ENCODE measurements at places on chromosomes 7 and 10. TPM values are rescaled to one million over a fixed set of nuclear protein-coding genes. Genes with fewer than 3 reads are reported as not detected.

DNA sequence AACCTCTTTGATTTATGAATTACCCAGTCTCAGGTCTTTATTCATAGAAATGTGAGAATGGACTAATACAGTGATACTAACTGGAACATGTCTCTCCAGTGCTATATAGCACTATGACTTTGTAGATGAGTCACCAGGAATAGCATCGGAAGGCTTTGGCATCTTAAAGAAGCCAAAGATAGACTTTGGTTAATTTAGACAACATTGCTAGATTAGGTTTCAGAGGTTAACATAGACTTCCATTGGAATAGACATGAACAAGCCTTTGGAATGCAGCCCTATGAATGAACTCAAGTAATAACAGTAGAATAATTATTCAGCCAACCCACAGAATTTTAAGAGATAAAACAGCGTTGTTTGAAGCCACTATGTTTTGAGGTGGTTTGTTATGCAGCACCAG, 169.2 kb downstream of the HGF start:
- DNase-seq: no peak

DNA sequence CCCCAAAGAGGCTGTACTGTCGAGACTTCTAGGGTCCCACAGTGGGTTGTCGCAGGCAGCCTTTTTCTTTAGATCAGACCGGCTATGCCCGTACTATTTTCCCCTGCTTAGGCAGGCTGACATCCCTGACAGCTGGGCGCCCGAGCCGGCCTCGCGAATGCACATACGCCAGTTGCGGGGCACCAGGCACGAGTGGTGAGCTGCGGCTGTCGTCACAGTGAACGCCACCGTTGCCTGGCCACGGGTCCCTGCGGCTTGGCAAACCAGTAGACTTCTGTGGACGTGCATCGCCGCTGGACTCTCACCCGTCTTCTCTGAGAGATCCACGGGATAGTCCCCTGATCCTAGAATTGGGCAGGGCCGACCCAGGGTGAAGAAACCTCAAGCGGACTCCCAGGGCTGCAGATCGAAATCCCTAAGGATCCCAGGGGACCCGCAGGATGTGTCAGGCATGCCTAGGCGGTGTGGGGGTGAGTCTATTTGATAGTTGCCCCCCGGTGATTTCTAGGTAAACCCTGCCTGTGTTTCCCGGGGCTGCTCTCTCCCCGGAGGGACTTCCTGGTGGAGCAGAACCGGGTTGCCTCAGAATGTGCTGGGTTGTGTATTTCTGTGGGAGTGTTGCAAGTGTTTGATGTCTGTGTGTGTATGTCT, 33.0 kb upstream of the ZNF273 start:
- DNase-seq: no peak

DNA sequence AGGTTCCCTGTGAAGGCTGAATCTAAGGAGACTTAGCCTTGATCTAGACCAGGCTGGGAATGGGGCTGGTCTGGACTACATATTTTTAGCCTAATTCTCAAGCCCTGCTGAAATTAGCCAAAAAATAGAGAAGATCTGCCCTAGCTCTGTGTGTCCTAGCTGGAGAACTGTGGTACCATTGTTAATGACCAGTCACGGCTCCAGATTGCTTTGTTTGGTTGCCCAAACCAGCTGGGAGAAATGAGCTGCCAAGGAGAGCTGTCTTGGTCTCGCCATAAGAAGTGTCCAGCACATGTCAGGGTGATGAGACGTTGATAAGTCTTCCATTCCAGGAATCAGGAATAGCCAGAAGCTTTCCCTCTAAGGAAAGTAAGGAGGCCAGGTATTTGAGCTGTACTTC, 20.7 kb downstream of the GBX1 start:
- no peak for DNase-seq

- no peak for DNase-seq
These were observed 20.5 kb upstream of the FZD1 start for GRCh38 chr7:91243591-91244301.

- DNase-seq: no peak
These were observed 246.2 kb downstream of the ETV1 start for GRCh38 chr7:13743226-13743625.

GRCh38 chr10:92387289-92387940, 96.4 kb downstream of the MARCHF5 start:
- DNase-seq: peak; percentile 87

- DNase-seq: no peak
These were observed 89.5 kb downstream of the ALOX5 start for GRCh38 chr10:45463244-45464116.

DNA sequence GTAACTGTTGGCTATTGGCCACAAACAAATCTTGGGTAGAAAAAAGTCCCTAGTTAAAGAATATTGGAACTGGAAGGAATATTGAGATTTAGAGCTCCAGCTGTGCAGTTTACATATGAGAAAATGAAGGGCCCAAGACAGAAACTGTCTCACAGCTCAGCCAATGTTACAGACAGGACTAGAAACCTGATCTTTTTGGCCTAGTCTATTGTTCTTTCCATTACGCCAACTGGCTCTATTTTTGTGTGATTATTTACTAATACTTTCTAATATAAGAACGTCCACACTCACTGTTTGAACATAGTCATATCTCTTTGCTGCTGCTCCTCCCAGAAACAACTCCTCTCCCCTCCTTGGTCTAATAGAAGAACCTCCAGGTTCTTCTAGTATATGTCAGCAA, 1.2 kb downstream of the WEE2 start:
- no peak for DNase-seq

- DNase-seq: no peak
These were observed 447.3 kb downstream of the KCNMA1 start for GRCh38 chr10:77190291-77190690.

DNA sequence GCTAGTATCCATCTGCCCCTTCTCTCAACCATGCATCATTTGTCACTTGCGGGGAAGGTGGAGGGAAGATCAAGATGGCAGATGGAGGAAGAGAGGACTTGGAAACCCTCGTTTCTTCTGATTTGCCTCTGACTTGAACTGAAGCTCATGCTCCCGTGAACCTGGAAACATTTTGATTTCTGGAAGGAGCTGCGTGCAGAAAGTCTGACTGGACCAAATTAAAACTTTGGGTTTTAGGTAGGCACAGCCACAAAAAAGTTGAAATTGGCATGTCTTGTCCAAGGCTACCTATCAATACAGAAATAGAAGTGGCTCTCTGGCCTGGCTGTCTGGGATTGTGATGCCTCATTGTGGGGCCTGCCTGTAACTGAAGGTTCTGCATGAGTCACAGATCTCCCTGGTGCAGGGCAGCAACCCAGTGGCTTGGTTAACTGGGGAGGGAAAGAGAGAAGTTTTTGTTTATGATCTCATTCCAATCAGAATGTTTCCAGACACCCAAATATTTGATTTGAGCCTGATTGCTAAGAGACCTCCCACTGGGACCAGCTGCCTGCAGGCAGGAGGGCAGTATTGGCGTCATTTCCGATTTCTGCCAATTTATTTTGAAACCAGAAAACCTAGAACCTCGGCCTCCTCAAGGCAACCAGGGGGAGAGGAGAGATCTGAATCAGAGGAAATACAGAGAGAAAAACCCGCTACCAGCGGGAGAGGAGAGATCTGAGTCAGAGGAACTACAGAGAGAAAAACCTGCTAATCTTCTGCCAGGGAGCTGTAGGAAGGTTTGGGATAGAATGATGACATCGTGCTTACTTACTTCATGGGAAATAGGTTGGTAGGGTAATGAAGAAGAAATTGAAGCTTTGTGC, 363.6 kb downstream of the ANKRD30A start:
- DNase-seq: no peak

DNA sequence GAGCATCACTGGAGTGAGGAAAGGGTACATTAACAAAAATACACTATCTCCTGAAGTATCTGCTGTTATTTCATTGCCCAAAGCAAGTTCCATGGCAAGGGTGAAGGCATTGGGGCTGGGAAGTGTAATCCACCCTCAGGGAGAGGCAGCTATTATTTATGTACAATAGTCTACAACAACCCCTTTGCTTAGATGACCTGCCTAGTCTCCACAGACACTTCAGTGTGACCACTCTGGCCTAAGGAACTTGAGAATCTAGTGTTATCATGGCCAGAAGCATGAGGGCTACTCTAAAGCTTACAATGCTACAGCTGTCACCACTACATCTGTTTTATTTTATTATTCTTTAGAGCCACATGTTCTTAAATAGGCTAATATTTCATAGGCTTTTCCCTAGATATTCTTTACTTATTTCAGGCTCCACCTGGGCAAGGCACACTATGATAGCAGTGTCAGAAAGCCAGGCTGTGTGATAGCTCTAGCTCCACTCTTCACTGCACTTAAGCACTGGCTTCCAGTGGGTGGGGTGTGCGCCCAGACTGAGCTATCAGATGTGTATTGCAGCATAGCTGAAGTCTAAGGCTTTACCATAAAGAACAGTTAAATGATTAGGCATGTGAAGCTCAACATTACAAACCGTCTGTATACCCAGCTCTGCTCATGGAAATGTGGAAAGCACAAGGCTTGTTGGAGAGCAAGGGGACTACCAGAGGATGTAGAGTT, 117.0 kb upstream of the CCDC6 start:
- peak; percentile 15 for DNase-seq

GRCh38 chr10:80070057-80070456, 8.4 kb upstream of the TMEM254 start:
- DNase-seq: no peak

- DNase-seq: no peak
These were observed 59.7 kb downstream of the NRBF2 start for GRCh38 chr10:63192826-63193225.

The CHN2 gene
- 0.38 TPM for total RNA-seq

The ZNF722 gene
- not detected for total RNA-seq

The UNCX gene
- not detected for total RNA-seq

The TUBAL3 gene
- 6.3 TPM for total RNA-seq

The NODAL gene
- total RNA-seq: not detected

The ANLN gene
- total RNA-seq: 58.2 TPM

The IFT22 gene
- total RNA-seq: 6.3 TPM

Measured in K562 (cell line).